GM04503 (cell line): ENCODE measurements at places on chromosomes 11 and 22.

GRCh38 chr11:4134806-4135205 is 40.2 kb downstream of the RRM1 start:
- peak; percentile 27 for DNase-seq

DNA sequence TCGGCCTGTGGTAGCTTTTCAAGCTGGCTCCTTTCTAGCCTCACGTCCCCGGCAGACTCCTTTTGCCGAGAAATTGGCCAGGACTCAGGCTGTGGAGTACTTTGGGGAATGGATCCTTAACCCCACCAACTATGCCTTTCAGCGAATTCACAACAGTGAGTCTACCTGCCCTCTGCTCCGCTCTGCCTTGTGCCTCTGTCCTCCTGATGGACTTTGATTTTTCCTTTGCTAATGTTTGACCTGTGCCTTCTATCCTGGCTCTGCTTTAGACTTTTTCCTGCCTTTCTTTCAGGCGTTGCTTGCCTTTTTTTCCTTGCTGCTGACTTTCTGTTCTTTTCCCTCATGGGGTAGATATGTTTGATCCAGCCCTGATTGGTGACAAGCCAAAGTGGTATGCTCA is 12.5 kb downstream of the MADD start:
- no peak for DNase-seq

DNA sequence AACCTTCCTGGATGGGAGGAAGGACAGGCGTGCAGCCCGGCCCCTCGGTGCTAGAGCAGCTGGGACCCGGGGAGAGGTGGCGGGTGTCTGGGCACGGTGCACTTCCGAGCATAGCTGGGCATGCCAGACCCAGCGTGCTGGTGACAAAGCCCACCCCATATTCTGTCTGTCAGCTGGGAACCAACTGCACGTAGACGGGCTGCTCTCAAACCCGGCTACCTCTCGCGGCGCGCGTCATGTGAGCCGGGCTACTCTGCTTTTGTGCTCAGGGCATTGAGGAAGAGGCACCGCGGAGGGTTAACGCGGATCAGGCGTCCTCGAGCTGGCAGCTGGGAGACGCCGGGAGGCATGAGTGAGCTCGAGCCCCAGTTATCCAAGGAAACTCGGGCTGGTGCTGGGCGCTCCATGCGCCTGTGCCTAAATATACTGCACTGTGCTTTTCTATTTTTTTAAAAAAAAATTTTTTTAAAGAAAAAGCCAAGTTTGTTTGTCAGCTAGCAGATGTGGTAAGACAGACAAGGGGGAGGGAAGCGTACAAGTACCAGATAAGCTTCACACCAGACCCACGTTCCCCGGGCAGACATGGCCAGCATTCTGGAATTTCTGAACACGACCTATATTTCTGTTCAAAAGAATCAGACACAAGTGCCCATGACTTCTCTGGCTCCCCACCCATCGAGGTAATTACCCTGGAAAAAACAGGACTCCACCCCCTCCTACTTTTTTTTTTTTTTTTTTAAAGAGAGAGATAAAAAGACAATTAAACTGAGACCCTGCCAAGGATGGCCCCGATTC is 425.6 kb downstream of the SHANK2 start:
- DNase-seq = no peak

GRCh38 chr11:118342503-118343161 is at the start of gene CD3D:
CD3D (minus strand) TSS chr11:118342705; CDS start chr11:118342607, 98 bp downstream.
- no peak for DNase-seq

- DNase-seq = no peak
Observed at GRCh38 chr22:48896766-48897644, 930.7 kb downstream of the BRD1 start.

- no peak for DNase-seq
Observed at GRCh38 chr11:68501813-68502212, 41.3 kb downstream of the PPP6R3 start.

- peak; percentile 69 for DNase-seq
Observed at GRCh38 chr11:12170984-12171383, 60.6 kb downstream of the MICAL2 start.

- no peak for DNase-seq
Observed at GRCh38 chr11:43567396-43567975, 113.1 kb upstream of the HSD17B12 start.

DNA sequence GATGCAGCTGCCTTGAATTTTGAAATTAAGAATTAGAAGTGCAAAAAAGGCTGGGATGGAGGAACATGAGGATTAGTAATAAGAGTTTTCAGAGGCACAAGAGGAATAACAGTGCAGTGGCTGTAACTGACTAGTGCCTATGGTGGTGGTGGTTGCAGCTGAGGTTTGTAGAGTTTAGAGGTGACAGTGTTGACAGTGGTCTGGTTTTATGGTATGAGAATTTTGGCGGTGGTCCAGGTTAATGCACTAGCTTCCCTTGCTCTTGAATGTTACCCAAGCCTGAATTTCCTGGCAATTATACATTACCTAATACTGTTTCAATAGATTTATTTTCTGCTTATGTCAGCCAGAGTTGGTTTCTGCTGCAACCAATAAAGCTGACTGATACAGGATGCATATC is 112.8 kb upstream of the C11orf87 start:
- DNase-seq = no peak

DNA sequence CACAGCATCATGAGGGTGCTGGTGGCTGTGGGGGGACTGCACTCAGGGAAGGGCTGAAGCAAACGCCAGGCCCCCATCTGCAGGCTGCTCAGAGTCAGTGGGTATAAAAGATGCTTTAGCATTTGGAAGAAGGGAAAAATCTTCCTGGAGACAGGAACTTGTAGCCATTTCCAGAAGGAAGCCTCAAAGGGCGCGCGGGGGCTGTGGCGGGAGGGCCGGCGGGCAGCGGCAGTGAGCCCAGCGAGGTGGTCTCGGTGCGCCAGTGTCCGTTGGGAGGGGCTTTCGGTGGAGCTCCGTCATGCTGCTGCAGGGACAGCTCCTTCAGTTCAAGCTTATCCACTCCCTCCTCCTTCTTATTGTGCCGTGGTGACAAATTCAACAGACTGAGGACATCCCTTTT is 63.0 kb upstream of the PITPNB start:
- no peak for DNase-seq

- no peak for DNase-seq
Observed at GRCh38 chr11:117823294-117823945, 1.1 kb downstream of the FXYD2 start.
